ENCODE measurements at places on chromosomes 1 and 21. TPM values are rescaled to one million over a fixed set of nuclear protein-coding genes. Genes with fewer than 3 reads are reported as not detected.

Gene PDZK1
- not detected for total RNA-seq

- DNase-seq, result no peak
Measured at GRCh38 chr21:14968821-14969220, 96.0 kb downstream of the NRIP1 start.

DNA sequence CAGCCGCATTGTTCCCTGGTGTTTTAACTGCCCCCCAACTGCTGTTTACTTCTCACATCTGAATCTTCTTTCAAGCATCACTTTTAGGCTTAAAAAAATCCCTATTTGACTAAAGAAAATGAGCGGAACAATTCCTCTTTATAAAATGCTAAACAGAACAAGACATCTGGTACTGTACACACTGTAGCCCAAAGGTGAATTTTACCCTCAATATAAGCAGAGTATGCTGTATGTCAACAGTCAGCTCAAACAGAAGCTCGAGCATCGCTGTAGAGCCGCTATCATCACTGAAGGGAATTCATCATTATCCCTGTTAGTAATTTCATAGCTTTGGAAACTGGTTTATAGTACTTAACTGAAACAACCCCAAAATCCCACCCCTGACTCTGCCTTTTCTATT is 85.3 kb downstream of the LRRC8D start:
- no peak for DNase-seq

Gene LY9
- total RNA-seq, result not detected

DNA sequence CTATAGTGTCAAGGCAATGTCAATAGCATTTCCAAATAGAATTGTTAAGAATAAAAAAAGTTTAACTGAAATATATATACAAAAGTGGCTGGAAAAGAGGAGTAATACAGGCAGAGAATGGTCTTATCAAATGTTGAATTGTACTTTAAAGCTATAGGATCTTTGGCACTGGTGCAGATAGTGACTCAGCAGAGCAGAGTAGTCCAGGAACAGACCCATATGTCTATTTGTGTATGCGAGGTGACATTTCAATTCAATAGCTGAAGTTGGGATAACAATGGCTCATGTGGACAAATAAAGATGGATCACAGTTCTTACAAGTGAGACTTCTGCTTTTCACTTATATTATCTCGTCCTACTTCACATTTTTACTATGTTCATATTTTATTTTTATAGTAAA is 543.0 kb upstream of the B3GALT2 start:
- DNase-seq, result peak; percentile 31

DNA sequence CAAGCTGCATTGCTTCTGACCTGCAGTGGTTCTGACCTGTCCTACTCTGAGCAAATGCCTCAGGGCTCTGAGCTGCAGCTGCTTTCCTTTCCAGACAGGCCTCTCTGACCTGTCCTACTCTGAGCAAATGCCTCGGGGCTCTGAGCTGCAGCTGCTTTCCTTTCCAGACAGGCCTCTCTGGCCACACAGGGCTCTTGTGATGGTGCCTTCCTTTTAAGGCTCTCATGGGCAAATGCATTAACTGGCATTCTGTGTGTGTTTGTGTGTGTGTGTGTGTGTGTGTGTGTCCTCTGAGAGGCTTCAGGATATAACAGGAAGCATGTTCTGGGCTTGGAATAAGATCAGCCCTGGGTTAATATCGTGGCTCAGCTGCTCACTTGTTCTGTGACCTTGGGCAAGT is 131.3 kb downstream of the NTPCR start:
- DNase-seq, result no peak

Gene FMO4
- total RNA-seq, result not detected

DNA sequence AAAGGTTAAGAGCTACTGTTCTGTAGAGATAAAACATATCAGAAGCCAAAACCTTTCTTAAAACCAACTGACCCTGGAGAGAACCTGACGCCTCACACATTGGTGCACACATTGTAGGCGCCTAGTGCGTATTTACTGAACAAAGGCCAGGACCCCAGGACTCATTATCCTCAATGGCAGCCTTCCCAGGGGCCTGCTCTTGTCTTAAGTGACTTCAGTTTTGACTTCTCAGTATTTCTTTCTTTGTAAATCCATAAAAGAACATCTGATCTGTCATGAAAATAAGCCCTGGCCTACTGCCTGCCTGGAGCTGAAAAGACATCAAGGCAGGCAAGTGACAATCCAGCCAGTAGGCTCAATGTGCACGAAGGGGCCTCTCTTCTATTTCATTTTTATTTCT is 27.6 kb downstream of the ABCA4 start:
- no peak for DNase-seq

Gene NPHP4
- 9.6 TPM for total RNA-seq

GRCh38 chr1:210467440-210468043 is 138.8 kb downstream of the HHAT start:
- no peak for DNase-seq

DNA sequence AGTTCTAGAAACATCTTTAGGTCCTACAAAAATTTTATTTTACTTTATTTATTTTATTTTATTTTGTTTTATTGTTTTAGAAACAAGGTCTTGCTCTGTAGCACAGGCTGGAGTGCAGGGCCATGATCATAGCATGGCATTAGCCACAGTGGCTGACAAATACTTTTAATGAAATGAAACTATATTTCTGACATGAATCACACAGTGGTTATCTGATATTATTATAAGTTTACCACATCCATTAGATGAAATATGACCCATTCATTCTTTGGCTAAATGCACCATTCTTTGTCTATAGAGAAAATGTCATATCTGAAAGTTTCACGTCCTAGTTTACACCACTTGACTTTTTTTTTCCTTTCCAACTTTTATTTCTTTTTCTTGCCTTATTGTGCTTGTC is 613.4 kb upstream of the ADAMTS5 start:
- DNase-seq, result no peak

- DNase-seq, result no peak
Measured at GRCh38 chr1:214603819-214604252, 841 bp downstream of the CENPF start.
